ENCODE measurements at places on chromosomes 3 and 15. TPM values are rescaled to one million over a fixed set of nuclear protein-coding genes. Genes with fewer than 3 reads are reported as not detected.

- DNase-seq, result no peak
Measured at GRCh38 chr3:170442947-170443346, 24.3 kb downstream of the CLDN11 start.

Gene STRIT1
- total RNA-seq, result not detected

DNA sequence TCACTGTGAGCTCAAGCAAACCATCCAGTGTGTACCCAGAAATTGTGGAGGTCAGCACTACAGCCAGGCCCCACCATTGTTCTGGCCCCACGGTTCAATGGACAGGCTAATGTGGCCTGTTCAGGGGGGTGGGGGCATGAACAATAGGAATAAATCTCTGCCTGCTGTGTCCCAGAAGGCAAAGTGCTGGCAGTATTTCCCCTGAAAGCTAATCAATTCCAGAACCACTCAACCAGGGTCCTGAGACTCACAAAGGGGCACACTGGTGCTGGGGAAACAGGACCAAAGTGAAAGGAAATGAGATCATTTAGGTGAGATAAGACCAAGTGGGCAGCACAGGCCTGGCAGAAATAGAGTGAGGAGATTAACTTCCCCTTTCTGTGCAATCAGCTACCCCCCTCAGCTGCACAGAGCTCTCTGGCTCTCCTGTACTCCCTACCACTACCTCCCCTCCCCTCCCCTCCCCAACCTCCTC lies 11.5 kb downstream of the CRYGS start:
- DNase-seq, result no peak

DNA sequence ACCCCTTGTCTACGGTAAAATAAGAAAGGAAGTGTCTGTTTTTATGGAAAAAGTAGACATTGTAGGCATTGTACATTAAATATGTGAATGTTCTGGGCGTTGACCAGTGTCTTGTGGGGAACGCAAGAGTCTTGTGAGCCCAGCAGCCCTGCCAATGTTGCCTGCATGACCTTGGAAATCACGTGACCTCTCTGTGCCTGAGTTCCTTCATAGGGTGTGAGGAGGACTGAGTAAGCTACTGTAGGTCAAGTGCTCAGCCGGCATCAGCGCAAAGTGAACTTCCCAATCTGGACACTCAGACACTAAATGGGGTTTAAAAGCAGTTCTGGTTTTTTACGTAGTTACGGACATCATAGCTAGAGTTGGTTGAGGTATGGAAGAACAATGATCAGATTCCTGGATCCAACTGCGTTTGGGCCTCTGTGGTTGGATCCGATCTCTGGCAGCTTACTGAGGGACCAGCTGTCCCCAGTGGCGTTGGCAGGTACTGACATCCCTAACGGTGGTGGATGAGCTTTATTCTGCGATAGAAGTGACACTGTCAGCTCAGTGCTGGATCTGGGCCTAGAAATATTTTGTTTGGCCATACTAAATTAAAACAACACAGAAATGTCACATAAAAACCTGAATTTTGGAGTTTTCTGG lies 63.8 kb downstream of the SPSB4 start:
- DNase-seq, result no peak

Gene TM2D3
- total RNA-seq, result 41.7 TPM

Gene PLAAT1
- 0.84 TPM for total RNA-seq

Gene SEMA6D
- total RNA-seq, result 15.7 TPM

Gene OSTN
- not detected for total RNA-seq

- DNase-seq, result no peak
Measured at GRCh38 chr3:141807277-141808033, 44.2 kb downstream of the GRK7 start.

Gene CLDN18
- not detected for total RNA-seq

GRCh38 chr3:47047673-47048072 lies 68.2 kb downstream of the NBEAL2 start:
- DNase-seq, result no peak

Gene NMNAT3
- 19.4 TPM for total RNA-seq

Gene GP9
- not detected for total RNA-seq

Gene ARHGAP11A
- 0.60 TPM for total RNA-seq

DNA sequence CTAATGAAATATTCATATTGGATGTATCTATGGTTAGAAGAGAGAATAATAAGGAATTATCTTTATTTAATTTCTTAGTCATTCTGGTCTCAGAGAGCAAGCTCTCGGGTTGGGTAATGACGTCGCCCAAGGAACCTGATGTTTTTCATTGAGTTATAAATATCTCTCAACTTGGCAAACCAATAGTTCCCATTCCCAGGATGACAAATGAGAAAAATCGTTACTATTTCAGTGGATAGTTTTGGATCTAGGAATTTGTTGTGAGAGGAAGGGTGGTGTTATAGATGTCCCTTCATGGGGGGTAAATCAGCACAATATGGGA lies 162.9 kb upstream of the NR2E3 start:
- no peak for DNase-seq
